ENCODE measurements at places on chromosomes 2 and 18.

- no peak for DNase-seq
Observed at GRCh38 chr18:35441857-35442595, 55.7 kb downstream of the INO80C start.

- no peak for DNase-seq
Observed at GRCh38 chr2:501667-502066, 175.5 kb downstream of the TMEM18 start.

DNA sequence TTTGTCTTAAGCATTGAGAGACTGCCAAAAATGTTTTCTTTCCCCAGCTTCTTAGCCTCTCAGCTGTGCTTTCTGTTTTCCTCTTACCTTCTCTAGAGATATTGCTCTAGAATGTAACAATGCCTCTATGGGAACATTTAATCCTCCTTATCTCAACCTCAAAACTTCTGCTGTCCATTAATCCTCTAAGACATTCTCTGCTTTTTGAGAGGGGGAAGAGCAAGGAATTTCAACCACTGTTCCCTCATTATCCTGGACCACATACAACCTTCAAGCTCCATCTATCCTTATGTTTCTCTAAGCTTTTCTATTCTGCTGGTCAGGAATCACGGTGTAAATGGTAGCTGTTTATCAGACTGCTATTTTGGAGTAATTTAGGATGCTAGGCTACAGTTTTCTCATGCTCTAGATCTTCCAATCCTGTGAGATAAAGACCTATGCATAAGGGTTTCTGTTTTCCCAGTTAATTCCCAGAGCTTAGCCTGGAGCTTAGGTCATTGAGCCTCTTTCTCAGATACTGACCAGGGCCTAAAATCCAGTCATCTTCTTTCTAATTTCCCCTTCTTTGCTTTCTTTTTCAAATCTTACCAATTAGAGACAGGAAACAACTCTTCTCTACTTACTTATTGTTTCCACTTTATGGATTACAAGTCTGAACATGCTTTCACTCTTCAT is 282.0 kb downstream of the CALCRL start:
- DNase-seq, result no peak

- no peak for DNase-seq
Observed at GRCh38 chr2:237935740-237936452, 30.9 kb upstream of the UBE2F start.

GRCh38 chr2:84257831-84258230 is 201.2 kb downstream of the SUCLG1 start:
- DNase-seq, result peak; percentile 11

- peak; percentile 5 for DNase-seq
Observed at GRCh38 chr2:64143169-64144056, 807 bp downstream of the PELI1 start.

DNA sequence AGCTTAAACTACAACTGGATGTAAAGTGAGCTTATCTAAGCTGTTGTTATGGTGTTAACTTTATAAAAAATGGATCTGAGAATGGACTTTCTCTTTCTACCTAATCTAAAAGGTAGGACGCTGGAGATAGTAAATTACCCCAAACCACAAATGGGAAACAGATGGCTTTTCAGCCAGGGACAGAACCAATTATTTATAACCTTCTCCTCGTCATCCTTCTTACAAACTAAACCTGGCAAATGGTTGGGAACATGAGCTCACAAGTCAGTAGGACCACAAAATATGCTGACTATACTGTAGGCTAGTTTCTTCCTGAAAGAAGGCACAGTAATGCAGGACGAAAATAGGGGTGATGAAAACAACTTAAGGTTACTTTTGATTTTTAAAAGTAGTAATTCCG is 32.7 kb upstream of the ZDBF2 start:
- DNase-seq, result no peak

DNA sequence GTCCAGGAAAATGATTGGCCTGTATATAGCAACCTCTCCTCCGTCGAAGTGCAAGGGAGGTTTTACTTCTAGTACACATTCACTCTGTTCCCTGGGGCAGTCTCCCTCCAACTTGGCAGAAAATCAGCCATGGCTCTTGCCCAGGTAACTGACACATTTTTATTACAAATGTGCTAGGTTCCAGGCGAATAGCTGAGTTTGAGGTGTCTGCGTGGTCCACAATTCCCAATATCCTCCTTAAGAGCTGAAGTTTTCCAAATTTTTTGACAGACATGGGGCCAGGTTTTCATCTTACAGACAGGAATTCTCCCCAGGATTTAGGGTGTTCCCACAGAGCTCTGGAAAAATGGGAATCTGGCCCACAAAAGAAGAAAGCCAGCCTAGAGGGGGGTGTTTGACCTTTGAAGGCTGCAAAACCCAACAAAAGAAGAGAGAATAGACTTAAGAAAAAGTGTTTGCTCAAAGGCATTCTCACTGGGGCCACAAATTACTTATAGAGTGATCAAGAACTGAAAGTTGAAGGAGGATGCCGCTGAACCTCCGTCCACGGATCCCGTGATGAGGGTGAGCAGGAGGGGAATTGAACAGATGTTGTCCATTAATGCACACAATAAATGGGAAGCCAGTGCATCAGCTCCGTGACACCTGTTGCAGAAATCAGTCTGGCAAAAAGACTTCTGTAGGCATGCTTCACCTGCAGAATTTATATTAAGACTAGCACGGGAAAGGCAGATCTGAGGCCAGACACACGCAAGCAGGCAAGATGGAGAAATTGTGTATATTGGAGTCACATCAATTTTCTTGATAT is 242.3 kb upstream of the COPS8 start:
- no peak for DNase-seq

- DNase-seq, result peak; percentile 38
Observed at GRCh38 chr2:158745067-158745865, 49.9 kb upstream of the DAPL1 start.

DNA sequence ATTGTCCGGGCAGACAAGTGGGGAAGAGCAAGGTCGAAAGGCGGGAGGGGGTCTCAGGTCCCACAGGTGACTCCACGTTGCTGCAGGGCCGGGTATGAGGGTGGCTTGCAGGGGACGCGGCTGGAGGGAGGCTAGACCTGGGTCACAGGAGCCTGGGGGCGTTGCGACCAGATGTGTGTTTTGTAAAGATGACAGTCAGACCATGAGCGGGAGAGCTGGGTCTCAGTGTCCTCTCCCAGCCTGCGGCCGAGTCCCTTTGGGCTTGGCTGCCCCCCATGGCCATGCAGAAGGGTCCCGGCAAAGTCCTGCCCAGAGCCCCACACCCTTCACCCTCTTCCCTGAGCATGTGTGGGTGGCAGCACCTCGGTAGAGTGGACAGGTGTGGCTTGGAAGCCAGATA is 239.2 kb downstream of the ATAD2B start:
- no peak for DNase-seq

- peak; percentile 39 for DNase-seq
Observed at GRCh38 chr2:145740302-145740701, 1220.4 kb upstream of the ZEB2 start.

DNA sequence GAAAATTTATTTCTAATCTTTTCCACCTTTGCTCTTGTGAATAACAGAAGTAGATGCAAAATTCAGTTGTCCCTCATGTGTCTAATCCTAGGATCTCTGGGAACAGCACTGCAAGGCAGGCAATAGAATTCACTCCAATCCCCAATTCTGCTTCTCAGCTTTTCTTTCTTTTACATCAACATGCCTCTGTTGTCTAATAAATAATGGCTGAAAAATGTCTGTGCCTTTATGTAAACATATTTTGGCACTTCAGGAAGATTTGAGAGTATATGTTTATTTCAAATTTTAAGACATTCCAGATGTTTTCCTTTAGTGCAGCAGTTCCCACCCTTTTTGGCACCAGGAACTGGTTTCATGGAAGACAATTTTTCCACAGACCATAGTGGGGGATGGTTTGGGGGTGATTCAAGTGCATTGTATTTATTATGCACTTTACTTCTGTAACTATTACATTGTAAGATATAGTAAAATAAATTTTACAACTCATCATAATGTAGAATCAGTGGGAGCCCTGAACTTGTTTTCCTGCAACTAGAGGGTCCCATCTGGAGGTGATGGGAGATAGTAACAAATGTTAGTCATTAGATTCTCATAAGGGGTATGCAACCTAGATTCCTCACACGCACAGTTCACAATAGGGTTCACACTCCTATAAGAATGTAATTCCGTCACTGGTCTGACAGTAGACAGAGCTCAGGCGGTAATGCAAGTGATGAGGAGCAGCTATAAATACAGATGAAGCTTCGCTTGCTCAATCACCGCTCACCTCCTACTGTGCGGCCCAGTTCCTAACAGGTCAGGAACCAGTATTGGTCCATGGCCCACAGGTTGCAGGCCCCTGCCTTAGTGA is 590.3 kb upstream of the CNTNAP5 start:
- DNase-seq, result no peak

GRCh38 chr2:170679607-170680079 is 35.5 kb upstream of the SP5 start:
- no peak for DNase-seq

GRCh38 chr2:28251337-28251736 is 141.3 kb upstream of the FOSL2 start:
- no peak for DNase-seq

DNA sequence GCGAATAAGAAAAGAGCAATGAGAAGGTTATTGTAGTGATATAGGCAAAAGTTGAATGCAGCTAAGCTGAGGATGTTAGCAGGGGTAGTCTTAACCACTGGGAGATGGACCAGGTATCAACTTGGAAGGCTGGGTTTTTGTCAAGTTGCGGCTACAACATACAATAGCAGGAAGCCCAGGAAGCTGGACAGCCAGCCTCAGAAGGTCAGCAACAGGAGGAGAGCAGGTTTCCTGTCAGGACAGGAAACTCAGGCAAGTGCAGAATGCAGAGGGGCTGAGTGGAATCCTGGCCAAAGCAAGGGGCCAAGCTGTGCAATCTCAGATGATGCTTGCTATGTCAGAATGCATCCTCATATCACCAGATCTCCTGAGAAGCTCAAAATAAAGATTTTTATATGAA is 530.0 kb upstream of the ID2 start:
- no peak for DNase-seq

DNA sequence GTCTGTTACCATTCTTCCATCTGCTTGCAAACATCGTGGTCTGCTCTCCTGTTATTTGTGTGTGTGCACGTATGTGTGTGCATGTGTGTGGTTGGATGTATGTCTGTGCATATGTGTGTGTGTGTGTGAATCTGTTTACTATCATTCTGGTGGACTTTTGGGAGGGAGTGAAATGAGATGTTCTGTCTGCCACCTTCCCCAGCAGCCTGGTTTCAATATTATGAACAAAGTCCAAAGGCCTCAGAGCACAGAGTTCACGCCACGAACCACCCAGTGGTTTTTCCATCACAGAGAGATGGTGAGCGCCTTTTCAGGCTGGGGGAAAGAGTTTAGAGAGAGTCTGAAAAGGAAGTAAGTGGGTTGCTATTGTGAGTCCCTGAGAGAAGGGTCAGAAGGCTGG is 67.1 kb upstream of the YWHAQ start:
- DNase-seq, result no peak

- no peak for DNase-seq
Observed at GRCh38 chr2:239499726-239500573, 99.1 kb upstream of the HDAC4 start.

DNA sequence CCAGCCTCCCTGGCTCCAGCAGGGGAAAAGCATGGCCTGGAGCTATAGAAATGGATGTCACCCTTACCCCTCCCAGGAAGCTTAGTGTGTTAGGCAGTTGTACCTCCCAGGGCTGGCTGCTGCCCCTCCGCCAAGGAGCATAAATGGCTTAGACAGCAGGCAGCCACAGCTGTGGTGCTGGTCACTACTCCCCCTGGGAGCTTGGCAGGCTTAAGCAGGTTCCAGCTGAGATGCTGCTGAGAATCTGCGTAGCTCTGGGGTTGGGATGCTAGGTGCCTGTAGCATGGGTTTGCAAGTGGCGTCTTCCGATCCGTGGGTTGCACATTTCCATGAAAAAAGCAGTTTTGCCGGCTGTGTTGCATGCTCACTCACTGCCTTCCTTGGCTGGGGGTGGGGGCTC is 369.7 kb downstream of the CTNNA2 start:
- no peak for DNase-seq

DNA sequence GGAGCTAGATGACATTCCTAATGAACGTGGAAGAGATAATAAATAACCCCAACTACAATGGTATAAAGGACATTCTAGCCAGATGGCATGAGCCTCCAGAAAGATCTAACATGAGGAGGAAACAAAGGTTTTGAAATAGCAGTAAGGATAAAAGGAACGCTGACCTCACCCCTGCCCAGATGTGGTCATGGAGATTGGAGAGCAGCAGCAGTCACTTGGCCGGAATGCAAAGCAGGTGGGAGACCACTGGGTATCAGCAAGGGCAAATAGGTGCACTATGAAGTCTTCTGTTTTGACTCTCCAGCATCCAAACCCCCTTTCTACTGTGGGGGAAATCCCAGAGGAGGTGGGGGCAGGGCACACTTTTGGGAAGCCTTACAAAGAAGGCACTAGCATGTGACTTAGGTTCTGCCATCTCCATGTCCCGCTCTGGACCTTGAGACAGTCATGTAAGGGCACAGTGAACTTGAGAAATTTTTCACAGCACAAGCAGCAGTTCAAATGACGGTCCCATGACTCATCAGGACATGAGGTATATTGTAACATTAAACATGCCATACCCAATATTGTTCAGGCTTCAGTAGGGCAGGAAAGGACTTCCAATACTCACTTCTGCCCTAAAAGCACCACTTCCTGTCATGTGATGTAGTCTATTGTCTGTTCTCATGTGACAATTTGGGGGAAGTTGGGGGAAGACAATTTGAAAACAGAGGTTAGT is 55.2 kb downstream of the METTL4 start:
- peak; percentile 79 for DNase-seq

GRCh38 chr2:105834931-105835330 is 90.2 kb downstream of the NCK2 start:
- no peak for DNase-seq

GRCh38 chr2:172100080-172100934 is 2.4 kb downstream of the DLX2 start:
- DNase-seq, result no peak

- no peak for DNase-seq
Observed at GRCh38 chr2:233480490-233481202, 85.9 kb downstream of the USP40 start.

DNA sequence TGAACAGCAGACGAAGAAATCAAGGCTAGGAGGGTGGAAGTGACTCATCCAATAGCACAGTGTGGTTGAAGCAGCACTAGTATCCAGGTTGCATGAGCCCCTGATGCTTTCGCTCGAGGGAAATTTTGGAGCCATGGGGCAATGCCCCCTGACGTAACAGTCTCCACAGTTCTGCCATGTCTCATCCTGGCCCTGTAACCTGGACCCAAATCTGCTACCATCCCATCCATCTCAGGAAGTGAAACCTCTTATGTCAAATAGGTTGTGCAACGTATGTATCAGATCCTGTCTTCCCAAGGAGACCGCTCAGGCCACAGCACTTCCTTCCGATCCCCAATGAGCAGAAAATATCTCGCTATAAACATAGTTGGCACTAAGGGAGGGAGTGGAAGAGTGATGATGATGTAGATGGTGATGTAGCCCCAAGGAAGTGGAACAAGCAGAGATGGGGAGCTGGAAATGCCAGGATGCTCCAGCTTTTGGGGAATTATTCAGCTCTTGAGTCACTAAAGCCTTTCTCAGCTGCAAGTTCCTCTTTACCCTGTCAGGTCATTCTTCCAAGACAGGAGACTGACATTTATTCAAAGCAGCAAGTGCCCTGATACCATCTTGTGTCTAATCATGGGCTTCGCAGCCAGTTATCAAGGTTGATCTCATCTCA is 3.0 kb upstream of the IL1B start:
- no peak for DNase-seq
